Central memory CD4-positive, alpha-beta T cell (primary cell): ENCODE measurements at places on chromosomes 1 and 21.

- no peak for DNase-seq
Measured at GRCh38 chr21:39489380-39489924, 37.7 kb downstream of the SH3BGR start.

DNA sequence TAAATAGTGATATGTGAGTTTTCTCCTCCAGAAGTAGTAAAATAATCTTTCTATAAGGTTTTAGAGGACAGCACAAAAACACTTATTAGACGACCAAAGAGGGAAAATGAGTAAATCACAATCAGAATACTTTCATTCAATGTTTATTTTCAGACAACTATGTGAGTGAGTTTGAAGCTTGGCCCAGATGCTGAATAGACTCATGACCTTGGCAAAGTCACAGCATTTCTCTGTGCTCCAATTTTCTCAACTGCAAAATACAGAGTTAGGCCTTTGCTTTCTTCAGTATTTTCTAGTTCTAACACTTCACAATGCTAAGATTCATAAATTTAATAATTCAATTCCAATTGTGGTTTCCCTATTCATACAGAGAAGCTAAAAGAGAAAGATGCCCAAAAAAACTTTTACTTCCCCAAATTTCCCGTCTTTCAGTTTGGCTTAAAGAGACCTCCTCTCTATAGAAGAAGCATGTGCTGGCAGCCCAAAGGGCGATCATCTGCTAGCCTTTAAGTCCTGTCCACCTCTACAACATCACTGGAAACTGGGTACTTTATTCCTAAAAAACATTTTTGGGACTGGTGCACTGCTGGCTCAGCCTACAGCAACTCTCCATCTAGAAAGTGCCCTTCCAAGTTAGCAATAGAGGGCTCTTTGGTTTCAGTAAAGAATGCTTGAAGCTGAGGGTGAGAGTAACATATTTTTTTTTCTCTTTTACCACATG, 116.8 kb upstream of the GORAB start:
- DNase-seq = no peak

DNA sequence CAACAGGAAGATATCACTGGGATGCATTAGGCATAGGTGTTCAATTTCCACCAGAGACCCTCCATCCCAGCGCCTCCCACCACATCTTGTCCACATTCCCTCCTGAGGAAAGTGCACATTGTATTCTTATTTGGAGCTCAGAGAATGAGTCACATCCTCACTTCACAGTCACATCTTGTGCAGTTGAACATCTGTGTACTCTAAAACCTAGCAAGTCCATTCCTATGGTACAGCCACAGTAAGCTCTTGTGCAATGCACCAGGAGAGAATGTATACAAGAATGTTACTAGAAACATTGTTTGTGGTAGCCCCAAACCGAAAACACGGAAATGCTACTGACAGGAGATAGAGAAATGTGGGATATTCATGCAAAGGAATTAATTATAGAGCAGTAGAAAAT, 1.6 kb upstream of the KDF1 start:
- DNase-seq = no peak

GRCh38 chr1:209705033-209705598, 470 bp downstream of the HSD11B1 start:
- no peak for DNase-seq

DNA sequence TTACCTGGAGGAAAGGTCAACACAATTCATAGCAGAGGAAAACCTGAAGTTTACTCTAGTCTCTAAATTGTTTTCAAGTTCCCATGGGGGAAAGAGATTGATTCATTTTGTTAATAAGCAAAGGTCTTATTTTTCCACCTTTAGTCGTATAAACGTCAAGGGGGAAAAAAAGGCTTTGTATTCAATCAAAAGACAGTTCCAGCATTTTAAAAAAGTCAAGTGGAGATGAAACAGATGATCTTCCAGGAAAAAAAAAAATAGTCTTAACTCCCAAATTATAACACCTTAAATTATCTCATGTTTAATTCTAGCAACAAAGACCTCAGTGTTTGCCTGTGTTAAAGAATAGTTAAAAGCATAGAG, 140.5 kb downstream of the TOMM20 start:
- DNase-seq = no peak

GRCh38 chr1:65027666-65028358, 61.5 kb upstream of the JAK1 start:
- DNase-seq = no peak

- no peak for DNase-seq
Measured at GRCh38 chr1:101079341-101079740, 53.8 kb upstream of the DPH5 start.

- no peak for DNase-seq
Measured at GRCh38 chr1:116912846-116913245, 3.1 kb downstream of the PTGFRN start.

- no peak for DNase-seq
Measured at GRCh38 chr1:218874801-218875400, 298.8 kb upstream of the LYPLAL1 start.

- peak; percentile 83 for DNase-seq
Measured at GRCh38 chr1:185317886-185318310, 855 bp upstream of the IVNS1ABP start.

GRCh38 chr1:42746436-42747105, 6.5 kb upstream of the CLDN19 start:
- DNase-seq = no peak

DNA sequence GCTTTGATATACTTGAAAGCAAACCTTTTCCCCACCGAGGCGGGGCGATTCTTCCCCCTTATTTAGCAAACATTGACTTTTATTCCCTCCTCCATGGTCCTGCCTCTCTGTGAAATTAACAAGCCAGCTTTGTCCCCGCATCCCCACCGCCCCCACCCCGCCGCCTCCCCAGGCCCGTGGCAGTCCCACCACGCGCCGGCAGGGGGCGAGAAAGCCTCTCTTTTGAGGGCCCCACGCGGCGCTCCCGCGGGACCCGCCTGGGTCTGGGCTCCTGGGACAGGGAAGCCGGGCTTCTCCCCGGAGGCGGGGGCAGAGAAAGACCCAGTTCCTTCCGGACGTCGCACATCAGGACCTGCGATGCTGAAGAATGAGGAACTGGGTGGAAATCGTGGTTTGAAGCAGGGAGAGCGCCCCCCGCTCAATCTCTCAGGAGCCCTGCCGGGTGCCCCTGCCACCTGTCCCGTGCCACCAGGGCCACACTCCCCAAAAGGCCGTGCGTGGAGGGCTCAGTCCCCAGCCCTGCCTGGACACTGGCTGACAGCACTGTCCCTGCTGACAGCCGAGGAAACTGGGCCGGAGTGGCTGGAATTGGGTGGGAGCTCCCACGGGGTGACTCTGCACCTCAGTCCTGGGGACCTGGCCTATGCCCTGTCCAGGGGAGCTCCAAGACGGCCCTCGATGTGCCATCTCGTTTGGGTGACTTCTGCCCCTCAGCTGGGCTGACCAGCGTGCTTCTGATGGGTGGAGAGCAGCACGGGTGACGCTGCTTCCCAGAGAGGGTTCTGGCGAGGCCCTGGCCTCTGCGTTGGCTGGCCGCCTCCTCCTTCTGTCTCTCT, 8.6 kb upstream of the ACTRT2 start:
- DNase-seq = no peak

GRCh38 chr1:83794384-83794783, 204.5 kb downstream of the TTLL7 start:
- DNase-seq = no peak

GRCh38 chr1:204684206-204684570, 1.4 kb downstream of the LRRN2 start:
- DNase-seq = no peak

- no peak for DNase-seq
Measured at GRCh38 chr1:219506936-219507335, 106.0 kb downstream of the ZC3H11B start.

DNA sequence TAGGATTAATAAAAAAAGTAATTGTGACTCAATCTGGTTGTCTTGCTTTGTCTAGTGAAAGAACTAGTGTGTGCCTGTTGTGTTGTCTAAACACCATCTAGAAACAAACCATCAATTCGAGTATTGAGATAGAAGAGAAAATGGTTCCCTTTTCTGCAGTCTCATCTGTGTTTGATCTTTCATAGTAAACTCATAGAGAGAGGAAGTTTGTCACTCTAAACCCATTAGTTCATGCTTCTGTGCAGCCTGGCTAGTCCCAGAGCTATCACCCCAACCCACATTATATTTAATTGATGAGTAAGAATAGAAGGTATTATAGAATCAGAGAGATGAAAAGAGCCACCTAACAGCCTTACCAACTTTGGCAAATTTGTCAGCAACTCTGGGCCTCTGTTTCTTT, 99.5 kb downstream of the TGFB2 start:
- DNase-seq = no peak

DNA sequence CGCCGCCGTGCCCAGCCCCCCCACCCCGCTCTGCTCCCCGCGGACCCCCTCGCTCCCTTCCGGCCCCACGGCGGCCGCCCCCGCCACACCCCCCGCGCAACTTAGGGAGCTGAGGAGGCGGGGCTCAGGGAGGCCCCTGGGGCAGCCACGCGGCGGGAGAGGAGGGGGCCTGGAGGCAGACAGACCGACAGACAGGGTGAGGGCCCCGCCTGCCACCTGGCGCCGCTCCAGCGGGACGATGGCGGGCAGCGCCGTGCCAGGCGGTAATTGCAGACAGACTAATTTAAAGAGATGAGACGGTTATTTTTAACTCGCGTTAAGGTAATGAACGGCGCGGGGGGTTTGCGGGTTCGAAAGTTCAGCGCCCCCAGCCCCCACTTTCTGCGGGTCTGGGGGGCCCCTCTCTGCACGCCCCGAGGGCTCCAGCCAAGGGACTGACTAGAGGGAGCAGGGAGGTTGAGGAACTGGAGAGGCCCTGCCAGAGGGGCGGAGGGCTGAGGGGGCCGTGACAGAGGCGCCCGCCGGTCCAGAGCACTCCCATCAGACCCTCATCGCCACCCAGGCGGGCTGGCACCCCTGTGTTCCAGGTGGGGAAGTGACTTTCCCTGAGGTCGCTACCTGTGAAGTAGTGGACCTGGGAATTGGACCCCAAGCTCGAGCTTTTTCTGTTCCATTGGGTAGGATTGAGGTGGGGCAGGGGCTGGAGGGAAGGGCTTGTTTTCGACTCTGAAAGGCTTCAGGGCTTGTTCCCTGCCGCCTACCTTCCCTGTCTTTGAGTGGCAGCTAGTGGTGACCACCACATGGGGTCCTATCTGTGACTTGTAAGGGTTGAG, 5.4 kb downstream of the FOXO6 start:
- peak; percentile 48 for DNase-seq

DNA sequence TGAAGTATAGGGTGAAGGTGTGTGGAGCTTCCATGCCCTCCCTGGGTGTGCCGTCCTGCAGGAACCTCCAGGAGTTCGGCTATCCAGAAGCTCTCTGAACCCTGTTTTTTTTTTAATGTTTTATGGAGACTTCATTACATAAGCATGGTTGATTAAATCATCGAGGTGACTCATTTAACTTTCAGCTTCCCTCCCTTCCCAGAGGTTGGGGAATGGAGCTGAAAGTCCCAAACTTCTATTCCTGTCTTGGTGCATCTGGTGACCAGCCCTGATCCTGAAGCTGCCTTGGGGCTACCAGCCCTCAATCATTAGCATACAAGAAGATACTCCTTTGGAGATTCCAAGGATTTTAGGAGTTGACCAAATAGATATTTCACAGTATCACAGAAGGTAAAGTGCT, 9.5 kb downstream of the RRP15 start:
- no peak for DNase-seq

GRCh38 chr1:244810221-244810620, 25.2 kb upstream of the COX20 start:
- no peak for DNase-seq

DNA sequence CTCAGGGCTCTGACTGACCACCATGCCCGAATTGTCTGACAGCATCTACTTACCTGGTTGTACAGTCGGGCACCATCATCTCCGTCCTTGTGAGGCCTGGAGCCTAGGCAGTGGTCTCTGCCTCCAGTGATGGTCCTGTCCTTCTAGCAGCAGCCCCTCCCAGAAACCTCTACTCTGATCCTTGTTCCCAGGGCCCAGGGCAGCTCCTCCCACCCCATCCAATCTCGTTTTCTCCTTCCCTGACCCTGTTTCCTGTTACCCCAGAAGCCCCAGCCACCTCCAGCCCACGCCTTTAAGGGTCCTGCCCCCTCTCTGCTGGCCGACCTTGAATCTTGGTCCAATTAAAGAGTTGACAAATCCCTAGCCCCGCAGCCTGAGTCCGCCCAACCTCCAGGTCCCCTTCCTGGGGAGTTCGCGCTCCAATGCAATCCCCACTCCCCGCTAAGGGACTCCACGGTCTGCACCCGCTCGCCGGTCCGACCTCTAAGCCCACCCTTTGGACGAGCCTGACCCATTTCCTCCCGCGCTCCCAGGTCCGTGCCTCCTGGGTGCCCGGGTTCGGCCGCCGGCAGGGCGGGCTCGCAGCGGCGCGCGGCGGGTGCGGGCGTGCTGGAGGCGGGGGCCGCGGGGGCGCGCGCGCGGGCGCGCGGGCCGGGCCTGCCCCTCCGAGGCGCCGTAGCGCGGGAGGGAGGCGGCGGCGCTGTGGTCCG, at the start of gene B4GALT2:
TSS of gene B4GALT2 (plus strand) at position 660 of the 710 bp plus-strand sequence. CDS start 1,951 bp downstream, outside the sequence.
- no peak for DNase-seq

DNA sequence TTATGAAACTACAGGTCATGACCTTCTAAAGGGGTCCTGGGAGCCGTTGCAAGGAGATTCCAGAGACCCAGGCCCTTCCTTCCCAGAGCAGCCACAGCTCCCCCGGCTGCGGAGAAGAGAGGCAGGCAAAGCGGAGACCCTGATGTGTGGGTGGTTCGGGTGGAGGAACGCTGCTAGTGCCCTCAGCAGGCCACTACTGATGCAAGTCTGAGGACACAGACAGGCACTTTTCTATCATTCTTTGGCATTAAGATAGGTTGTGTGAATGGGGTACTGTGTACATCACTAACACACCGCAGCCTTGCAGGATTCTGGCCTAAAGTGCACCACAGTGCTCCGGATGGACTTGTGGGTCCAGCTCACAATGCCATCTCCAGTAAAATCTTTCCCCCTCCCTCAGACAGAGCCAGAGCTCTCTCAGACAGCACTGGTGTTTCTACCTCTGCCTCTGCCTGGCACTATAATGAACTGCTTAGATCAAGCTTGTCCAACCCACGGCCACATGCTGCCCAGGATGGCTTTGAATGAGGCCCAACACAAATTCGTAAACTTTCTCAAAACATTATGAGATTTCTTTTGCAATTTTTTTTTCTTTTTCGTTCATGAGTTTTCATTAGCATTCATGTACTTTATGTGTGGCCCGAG, 121.4 kb downstream of the TGFBR3 start:
- DNase-seq = no peak

DNA sequence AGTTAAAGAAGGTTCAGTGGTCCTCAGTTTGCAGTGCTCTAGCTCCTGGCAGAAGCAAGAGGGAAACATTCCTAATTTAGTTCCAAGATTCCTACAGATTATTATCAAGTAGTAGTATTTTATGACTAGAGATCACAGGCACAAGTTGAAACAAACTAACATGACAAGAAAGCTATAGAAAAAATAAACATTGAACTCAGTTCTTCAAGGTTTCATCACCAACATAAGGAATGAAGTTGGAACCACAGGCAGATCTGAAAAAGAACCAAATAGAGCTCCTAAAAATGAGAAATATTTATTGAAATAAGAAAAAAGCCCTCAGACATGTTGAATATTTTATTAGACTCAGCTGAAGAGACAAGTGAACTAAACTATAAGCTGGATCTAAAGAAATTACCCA, 40.6 kb downstream of the PDC start:
- DNase-seq = no peak

DNA sequence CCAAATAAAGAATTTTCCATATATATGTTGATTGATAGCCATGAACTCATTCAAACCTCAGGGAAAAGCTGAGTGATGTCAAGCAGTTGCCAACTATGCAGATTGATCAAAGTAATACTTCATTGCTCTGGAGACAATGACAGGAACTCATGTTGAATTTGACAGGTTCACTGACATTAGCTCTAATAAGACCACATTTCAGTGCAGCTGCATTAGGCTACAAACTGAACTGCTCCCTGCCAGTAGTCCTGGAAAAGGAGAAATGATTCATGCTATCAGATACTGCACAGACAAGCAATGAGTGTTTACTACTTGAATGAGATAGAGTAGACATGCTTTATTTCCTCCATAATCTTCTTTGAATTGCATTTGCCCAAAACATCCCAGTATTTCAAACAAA, 948.4 kb downstream of the MRPL39 start:
- no peak for DNase-seq
